CD4-positive, alpha-beta T cell treated with Interleukin-4 for 1 hour (primary cell): ENCODE measurements at places on chromosomes 3 and 15.

DNA sequence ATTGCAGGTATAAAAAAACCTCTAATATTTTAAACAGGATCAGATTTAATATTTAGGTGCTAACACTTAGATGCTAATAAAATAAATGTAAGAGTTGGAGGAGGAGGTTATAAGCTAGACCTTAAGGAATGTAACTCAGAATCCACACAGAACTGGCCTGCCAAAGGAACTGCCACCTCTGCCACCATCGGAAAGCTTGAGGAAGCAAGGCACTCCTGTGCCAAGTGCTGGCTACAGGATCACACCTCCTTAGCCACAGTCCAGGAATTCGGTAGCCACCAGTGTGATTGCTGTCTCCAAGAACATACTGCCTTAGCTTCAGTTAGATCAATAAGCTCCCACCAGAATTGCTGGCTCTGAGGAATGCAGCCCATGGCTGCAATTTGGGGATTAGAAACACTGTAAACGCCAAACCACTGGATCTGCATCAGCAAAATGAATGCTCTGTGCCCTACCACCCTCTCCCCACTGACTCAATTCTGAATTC, 58.0 kb downstream of the FRMD5 start:
- no peak for DNase-seq

DNA sequence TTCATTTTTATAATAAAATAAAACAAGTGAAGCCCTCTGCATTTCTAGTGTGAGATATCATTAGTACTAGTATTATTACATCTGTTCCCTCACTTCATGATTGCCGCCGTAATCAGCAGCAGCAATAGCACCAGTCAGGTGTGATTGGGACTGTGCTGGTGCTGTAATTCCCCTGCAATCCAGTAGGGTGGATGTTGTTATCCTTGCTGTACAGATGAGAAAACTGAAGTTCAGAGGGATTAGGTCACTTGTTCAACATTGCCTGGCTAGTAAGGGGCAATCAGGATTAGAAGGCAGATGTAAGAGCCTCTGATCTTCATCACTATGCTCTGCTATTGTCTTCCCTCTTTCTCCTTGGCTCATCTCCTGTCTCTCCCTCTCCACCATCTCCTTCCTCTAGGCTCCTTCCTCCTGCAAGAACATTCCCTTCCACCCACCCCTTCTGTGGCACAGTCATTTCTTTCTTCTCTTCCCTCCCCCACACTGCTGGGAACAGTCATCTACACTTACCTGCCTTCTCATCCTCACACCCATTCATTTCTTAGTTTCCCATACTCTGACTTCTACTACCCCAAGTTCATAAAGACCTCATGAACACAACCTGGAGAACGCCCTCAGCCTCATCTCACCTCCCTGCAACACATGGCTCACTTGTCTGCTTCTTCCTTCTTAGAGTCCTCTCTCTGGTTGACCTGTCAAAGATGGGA, 29.7 kb downstream of the CRYGS start:
- DNase-seq, result no peak

- no peak for DNase-seq
These were observed 95.9 kb upstream of the NLGN1 start for GRCh38 chr3:173301647-173302046.

DNA sequence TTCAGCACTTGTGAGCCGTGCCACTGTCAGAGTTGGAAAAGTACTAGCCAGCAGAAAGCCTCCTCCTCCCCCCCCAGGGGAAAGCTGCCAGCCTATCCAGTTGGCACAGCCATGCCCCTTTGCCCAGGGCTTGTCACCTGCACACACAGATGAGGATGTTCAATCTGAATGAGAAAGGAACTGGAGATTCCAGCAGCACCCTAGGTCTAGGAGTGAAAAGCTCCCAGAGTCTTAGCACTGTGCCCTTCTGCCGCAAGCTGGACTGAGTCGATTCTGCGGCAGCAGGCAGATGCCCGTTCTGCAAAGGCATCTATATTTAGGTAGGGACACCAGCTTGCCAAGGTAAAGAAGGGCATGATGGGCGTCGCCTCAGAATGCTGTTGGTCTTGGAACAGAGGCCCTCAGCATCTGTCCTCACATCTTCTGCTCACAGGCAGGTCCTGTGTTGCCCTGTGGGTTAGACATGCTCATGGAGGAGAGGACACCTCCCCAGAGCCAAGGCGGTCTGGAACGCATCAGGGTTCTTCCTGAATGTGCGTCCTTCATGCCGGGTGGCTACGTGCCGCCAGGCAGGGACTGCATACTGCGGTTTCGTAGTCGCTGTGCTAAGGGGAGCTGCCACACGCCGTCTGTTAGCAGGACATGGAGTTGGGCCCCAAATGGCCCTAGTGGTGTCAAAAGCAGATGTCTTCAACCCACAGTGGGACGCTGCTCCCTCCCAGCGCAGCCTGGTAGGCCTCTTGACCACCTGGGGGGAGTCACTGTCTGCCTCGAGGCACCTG, 109.5 kb downstream of the VGLL4 start:
- DNase-seq, result no peak

DNA sequence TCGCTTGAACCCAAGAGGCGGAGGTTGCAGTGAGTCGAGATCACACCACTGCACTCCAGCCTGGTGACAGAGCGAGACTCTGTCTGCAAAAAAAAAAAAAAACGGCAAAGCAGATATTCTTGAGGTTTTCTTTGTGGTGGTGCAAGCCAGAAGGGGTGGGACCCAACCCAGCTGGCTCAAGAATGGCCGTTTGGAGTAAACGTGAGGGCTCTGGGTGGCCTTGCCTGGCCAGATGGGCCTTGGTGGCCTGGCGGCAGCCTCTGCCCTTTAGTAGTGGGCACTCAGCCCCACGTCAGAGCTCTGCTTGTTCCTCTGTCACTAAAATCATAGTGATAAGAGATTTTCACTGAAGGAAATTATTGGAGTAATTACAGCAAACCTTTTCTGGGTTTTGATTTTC, 50.5 kb downstream of the ATP1B3 start:
- no peak for DNase-seq

GRCh38 chr3:137259701-137260100, 301.9 kb downstream of the IL20RB start:
- DNase-seq, result no peak

DNA sequence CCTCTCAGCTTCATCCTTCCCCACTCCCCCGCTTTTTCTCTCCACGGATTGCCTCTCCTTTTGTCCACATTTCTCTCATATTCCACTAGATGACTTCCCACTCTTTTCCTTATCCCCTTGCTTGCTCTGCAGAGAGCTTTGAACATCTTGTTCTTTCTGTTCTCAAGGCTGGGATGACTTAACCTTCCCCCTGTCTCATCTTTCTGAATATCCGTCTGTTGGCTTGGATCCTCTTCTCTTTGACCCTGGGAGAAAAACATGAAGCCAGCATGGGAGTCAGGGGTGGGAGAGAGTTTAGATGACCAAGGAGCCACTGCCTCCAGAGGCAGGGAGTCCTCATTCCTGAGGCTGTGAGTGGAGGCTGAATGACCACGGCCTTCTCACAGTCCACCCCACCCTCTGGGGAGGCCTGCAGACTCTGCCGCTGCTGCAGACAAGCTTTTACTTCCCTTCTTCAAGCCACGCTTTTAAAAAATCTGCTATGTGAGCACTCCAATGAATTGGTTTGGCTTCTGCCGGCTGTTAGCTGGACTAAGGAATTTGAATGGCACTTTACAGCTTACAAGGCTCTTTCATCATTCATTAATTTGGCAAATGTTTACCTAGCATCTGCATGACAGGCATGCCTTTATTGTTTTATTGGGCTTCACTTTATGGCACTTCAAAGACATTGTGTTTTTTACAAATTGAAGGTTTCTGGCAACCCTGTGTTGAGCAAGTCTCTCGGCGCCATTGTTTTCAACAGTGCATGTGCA, 111.6 kb upstream of the SLC6A6 start:
- no peak for DNase-seq

GRCh38 chr3:190941694-190942260, 79.3 kb upstream of the GMNC start:
- no peak for DNase-seq

- DNase-seq, result no peak
These were observed 47.0 kb downstream of the MAP3K13 start for GRCh38 chr3:185409957-185410356.

GRCh38 chr15:42048080-42048820, 27.4 kb upstream of the PLA2G4E start:
- DNase-seq, result no peak

GRCh38 chr3:66031102-66031698, 7.5 kb downstream of the MAGI1 start:
- DNase-seq, result no peak

DNA sequence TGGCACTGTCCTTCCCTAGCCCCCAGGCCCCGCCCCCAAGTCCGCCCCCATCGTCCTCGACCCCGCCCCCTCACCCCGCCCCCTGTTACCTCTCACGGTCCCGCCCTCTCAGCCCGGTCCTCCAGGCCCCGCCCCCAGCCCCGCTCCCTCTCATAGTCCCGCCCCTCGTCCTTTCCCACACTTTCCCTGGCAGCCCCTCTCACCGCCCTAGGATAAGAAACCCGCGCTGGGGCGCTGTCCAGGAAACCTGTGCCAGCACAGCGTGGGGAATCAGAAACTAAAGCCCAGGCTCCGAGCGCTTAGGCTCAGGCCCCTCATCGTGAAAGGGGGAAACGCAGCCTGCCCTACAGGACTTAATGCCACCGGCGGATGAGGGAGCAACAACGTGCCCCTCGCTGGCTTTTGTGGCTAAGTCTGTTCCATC, 20.9 kb downstream of the TRPM1 start:
- DNase-seq, result peak; percentile 42

DNA sequence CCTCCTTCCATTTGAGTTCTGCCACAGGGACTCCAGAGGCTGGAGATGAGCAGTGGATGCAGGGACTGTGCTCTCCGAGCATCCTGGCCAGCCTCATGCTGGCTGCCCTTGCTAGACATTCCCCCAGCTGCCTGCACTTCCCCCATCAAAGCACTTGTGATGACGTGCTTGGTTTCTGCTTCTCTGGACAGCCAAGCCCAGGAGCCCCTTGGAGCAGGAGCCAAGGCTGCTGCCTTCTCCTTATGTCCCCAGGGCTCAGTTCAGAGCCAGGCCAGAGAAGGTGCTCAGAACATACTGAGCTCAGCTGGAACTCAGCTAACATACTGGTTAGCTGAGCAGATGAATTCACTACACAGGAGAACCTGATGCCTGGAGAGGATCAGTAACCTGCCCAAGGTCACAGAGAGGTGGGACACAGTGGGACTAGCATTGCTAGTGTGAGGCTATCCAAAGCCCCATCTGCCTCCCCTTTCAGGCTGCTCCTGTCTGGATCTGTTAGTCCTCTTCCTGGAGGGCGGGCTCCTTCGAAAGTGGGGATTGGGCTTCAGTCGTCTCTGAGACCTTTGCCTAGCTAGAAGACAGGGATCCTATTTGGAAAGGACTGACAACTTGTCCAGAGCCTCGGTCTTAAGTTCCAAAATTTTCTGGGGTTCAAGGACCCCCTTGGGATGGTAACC, 4.3 kb downstream of the PCBP4 start:
- no peak for DNase-seq

DNA sequence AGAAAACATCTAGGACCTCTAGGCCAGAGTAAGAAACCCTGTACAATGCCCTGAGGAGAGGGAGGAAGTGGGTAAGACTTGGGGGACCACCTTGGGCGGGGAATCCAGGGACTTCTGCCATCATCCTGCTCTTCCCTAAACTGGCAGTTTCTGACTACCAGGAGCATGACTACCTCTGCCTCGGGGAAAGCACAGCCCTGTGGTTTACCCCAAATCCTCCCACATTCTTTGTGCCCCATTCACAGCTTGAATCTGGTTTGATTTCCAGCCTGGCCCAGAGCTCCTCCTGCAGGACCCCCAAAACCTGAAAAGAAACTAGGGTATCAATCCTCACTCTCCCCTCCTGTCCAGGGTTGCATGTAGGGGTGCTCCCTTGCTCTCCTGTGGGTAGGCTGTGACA, 4.7 kb downstream of the C3orf18 start:
- DNase-seq, result no peak

DNA sequence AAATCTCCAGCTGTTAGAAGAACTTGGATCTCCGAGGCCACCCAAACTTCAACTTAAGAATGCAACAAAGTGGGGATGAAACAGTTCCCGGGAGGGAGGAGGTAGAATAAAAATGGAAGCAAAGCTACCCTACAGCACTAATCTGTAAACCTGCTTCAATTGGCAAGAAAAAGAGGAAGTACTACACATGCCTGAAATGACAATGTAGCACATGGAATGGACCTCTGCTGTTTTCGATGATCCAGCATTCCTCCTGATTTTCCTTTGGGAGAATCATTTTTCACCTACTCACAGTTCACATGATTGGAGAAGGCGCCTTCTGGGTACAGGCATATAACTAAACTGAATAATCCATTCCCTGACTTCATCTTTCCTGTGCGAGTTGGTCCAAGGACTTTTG, 1081.5 kb downstream of the FHIT start:
- no peak for DNase-seq

- DNase-seq, result peak; percentile 41
These were observed 23.2 kb downstream of the ZBED2 start for GRCh38 chr3:111571907-111572460.

DNA sequence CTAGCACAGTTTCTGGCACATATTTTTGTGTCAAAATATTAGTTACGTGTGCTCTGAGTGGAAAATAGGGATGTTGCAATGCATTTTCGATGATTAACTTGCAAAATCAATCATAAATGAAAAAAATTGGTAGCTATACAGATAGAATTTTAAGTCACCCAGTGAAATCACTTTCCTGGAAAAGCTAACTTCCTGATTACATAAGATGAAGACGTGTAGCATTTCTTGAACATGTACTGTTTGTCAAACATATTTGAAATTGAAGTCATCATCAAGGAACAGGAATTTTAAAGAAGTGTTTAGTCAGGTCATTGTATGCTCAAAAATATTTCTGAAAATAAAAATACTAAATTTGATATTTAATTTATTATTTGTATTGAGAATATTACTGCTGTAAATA, 977.7 kb downstream of the PLOD2 start:
- no peak for DNase-seq

DNA sequence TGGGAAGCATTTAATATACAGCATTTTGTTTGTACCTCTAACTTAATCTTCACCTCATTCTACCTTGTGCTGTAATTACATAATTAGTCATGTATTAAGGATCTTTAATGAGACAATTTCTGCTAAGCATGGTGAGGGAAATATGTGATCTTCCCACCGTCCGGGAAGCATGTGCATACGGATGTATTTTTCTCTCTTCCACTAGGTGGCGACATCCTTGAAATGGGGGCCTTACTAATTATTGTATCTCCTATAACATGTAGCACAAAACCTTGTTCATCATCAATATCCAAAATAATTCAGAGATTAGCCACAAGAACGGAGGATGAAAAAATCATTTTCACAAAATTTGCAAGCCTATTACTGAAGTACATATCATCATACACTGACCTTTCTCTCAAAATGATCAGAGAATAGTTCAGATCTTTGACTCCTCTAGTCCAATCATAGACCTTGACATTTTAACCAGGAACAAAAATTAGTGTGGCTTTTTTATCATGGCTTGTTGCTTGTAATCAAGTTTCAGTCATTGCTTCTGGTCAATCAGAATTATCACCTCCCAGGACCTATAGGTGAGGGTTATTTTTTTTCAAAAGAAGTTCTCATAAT, 148.9 kb upstream of the GBE1 start:
- DNase-seq, result peak; percentile 33

- no peak for DNase-seq
These were observed 90.0 kb upstream of the RPL32 start for GRCh38 chr3:12931273-12931905.

GRCh38 chr15:68224108-68224507, 5.4 kb downstream of the CLN6 start:
- peak; percentile 2 for DNase-seq

- DNase-seq, result no peak
These were observed 789.8 kb downstream of the TUSC7 start for GRCh38 chr3:117499189-117499870.
